Left renal pelvis (tissue), 4 donors: ENCODE measurements at places on chromosomes 13 and 19. TPM values are rescaled to one million over a fixed set of nuclear protein-coding genes. Genes with fewer than 3 reads are reported as not detected.

GRCh38 chr13:32824675-32825074 is 191.5 kb upstream of the KL start:
- DNase-seq = no peak

DNA sequence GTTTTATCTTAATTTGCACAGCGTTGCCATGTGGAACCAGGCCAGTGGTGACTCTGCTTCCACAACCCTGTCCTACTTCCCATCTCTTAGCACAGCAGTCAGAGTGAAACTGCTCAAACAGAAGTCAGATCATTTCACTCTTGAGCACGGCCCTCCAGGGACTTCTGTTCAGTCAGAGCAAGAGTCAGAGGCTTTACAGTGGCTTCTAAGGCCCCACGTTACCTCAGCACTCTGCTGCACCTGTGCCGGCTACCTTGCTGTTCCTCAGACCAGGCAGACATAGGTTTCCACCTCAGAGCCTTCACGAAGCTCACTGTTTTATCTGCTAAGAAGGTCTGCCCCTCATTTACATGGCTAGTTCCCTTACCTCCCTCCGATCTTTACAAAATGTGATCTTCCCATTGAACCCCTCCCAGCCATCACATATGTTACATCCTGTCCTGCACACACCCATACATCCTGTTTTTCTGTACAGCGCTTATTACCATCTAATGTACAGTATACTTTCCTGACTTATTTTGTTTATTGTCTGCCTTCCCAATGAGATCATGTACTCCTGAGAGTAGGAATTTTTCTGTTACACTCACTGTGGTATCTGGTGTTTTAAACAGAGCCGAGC is 41.6 kb downstream of the TM9SF2 start:
- DNase-seq = no peak

DNA sequence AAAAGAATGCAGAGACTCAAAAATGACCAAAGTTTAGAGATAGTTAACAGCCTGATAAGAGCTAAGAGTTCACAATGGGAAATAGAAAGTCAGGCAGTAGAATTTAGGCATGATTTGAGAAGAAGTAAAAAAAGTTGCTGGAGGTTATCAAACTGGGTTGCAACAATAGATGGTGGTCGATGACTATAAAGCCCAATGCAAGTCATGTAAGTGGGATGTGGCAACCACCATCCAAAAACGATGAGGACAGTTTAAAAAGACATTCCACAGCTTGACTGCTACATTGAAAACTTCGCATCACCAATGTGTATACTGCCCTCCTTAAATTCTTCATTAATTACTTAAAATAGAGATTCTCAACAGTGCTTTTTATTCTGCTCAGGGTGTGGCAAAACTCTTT is 19.7 kb downstream of the ELF1 start:
- DNase-seq = no peak

GRCh38 chr13:88459331-88459730 is 788.2 kb downstream of the SLITRK5 start:
- DNase-seq = no peak

DNA sequence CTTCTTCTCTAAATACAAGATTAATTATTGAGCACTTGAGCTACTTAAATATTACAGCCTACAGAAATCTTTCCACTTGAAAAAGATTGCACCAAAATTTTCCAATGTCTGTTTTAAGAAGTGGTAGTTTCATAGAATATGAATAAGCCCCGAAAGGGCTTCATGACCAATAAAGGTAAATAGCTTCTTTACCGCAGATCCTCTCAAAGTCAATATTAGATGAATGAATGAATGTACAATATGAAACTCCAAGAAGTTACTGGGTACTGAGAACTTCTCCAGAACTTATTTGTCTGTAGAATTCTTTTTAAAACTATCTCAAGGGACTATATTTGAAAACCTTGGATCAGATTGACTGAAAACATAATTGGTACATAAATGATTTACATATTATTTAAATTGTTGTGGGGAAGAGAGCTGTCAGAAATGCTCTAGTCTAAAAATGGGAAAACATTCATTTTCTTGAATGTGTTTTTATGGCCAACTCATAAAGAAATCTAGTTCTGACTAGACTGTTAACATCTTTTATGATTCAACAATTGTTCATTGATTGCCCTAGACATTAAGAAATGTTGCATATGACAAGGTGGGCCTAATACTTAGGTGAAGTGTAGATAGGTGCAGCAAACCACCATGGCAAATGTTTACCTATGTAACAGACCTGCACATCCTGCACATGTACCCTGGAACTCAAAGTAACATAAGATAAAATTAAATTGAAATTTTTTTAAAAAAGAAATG is 227.0 kb downstream of the SPRY2 start:
- no peak for DNase-seq

The MCF2L gene
- polyA plus RNA-seq = 34.3 TPM
